ENCODE measurements at places on chromosomes 3 and 15.

- DNase-seq, result no peak
Observed at GRCh38 chr3:100760377-100760776, 51.1 kb downstream of the TFG start.

DNA sequence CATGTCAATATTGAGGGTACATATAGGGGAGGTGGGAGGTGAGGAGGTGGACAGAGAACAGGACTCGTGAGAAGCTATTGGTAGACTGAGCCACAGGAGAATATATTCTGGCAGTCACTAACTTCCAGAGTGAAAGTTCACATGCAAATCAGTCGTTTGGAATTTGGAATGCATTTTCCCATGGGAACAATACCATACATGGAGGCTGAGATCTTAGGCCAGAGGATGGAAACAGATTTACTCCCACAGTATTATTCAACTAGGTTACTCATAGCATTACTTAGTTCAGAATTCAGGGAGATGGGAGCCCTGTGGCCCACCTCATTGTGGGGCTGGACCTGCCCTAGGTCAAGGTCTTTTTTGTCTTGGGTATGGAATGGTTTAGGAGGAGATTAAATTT is 36.4 kb upstream of the ABHD2 start:
- no peak for DNase-seq

- DNase-seq, result peak; percentile 56
Observed at GRCh38 chr3:194070634-194071409, 65.1 kb upstream of the HES1 start.

DNA sequence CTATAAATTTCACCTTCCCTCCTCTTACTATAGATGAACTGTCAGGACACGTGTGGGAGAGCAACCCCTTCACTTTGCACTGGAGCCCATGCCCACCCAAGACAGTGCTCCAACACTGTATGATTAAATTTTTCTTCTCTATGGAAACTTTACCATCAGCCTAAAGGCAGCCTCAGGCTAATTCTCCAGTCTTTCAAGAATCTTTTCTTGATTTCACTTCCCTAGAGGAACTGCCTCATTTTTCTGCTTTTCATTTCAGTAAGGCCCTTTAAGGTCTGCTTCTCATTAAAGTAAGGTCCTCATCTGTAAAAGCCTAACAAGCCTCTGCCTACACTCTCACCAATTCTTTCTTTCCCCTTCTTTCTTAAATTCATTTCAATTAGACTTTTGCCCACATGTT is 137.3 kb downstream of the KCNMB2 start:
- no peak for DNase-seq

GRCh38 chr3:156691920-156692319 is 17.5 kb downstream of the TIPARP start:
- no peak for DNase-seq

DNA sequence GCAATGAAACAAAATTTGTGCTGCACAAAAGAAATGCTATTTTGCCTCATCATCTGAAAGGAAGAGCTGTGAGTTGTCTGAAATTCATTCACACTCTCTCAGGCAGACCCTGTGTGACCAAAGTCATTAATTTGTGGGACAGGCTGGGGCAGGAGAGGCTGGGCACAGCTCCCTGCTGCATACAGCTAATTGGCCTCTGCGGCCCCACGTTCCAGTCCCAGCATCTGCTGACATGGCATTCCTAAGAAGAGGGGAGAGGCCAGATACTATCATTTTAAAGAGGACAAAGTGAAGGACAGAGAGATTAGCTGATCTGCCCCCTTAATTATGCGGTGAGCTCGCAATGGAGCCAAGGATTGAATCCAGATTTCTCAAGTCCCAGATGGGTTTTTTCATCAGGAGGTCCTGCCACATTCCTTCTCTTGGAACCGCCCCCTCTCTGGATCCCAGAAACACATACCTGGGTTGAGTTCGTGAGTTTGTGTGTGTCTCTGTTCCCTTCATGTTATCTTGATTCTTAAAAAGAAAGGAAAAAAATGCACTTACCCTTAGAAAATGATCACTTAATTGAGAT is 25.1 kb downstream of the POLR2M start:
- DNase-seq, result no peak

- DNase-seq, result no peak
Observed at GRCh38 chr3:72317491-72317890, 530.8 kb downstream of the SHQ1 start.

- peak; percentile 54 for DNase-seq
Observed at GRCh38 chr3:112109322-112109721, 23.1 kb downstream of the C3orf52 start.

DNA sequence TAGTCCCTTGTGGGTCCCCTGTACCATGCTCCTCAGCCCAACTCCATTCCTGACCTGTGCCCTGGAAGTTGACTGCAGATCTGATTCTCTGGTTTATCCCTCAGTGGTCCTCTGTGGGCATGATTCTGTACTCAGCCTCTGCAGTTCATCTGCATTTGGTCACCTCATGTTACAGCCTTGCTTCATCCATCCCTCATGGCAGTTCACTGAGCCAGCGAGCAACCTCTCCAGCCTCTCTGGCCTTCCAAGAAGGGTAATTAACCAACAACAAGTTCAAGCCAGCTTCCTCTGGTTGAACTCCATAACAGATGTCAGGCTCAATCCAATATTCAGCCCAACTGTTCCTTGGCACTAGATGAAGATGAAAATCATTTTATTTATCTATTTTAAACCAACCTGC is 509.5 kb downstream of the NTRK3 start:
- DNase-seq, result no peak

- no peak for DNase-seq
Observed at GRCh38 chr3:72062017-72062416, 277.1 kb upstream of the PROK2 start.

- DNase-seq, result no peak
Observed at GRCh38 chr15:25060996-25061620, 106.3 kb downstream of the SNRPN start.

- DNase-seq, result no peak
Observed at GRCh38 chr3:157499342-157499963, 3.8 kb downstream of the VEPH1 start.

- no peak for DNase-seq
Observed at GRCh38 chr3:8052659-8053058, 449.0 kb upstream of the LMCD1 start.

DNA sequence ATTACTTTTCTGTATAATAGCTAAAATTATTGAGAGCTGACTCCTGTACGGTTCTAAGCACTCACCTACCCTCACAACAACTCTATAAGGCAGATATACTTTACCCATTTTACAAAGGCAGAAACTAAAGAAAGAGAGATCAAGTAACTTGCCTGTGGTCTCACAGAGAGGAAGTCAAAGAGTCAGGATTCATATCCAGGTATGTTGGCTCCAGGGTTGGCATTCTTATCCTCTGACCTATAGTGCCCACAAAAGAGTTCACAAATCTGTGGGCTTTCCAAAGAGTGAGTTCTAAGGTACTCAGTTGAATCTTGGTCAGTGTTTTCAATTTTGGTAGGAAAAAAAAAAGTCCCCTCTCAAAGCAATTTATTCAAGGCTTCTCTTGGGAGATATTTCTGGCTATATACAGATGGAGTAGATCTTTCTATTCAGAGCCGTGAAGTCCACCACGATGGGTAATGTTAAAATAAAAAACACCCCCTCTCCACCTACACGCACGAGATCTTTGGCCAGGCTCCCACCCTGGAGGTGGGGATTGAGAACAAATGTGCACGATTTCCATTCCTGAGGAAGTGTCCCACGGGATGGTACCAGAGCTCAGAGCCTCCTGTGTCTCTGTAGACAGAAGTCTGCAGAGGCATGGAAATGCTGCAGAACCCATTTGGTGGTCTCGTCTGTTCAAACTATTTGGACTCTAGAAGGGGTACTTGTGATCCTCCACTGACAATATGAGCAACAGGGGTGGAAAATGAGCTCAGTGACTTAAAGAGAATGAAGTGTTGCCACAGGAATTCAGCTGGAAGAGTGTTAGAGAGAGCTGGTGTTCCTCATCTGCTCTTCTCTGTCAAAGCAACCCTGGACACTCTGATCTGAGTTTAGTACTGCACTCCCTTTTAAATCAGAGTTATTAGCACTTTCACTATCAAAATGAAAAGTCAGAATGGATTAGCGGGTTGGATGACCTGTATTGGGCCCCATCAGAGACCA is 212.1 kb upstream of the EIF1B start:
- DNase-seq, result no peak

- DNase-seq, result no peak
Observed at GRCh38 chr15:98787194-98787593, 138.9 kb downstream of the IGF1R start.

DNA sequence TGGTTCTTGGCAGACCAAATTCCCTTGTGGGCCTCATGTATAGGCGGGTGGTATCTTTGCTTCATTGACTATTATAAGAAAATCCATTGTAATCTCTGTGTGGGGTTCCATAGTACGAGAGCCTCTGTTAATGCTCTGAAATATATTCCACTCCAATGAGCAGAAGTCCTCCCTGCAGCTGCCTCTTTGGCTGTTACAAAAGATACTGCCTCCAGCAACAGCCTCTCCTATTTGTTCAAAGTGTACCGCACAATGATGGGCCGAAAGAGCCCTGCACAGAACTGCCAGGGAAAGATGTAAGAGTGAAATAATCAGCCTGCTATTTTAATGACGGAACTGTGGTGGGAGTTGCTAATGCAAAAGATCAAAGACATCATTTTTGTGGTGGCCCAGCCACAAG is 48.9 kb downstream of the GRK7 start:
- DNase-seq, result peak; percentile 51

DNA sequence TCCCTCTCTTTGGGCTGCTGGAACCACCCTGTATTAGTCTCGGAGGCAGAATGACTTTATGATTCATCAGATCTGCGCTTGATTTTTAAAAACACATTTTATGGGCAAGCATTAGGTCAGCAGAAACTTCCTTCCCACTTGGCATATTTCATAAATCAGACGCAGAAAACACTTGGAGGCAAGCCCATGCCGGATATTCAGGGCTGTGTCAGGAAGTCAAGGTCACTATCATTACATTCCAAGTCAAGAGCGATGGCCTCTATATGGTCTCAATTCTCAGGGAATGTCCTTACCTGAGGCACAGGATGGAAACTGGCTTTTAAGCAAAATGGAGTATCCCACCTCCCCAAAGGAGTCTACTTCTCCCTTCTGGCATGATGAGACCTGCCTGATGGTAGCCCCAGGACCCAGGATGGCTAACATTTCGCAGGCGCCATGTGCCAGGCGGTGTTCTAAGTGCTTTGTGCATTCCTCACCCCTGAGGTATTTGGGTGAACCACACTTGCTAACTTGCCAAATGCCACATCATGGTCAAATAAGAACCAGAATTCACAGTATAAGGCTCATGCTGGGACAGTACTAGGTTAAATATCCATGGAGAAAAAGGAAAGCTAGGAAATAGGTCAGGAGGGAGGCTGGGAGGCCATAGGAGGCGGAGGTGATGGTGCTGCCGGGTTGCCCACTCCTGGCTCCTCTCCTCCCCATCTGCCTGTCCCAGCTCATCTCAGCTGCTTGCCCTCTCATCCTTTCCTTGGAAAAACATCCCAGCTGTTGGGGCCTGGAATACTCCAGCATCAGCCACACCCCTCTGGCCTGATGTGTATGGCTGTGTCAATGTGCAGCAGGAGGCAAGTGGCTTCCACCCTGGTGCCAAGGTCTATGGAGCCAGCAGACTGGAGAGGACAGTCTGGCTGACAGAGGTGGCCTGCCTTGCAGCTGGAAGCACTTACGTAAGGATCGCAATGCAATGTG is 18.8 kb downstream of the BCL2L10 start:
- no peak for DNase-seq

DNA sequence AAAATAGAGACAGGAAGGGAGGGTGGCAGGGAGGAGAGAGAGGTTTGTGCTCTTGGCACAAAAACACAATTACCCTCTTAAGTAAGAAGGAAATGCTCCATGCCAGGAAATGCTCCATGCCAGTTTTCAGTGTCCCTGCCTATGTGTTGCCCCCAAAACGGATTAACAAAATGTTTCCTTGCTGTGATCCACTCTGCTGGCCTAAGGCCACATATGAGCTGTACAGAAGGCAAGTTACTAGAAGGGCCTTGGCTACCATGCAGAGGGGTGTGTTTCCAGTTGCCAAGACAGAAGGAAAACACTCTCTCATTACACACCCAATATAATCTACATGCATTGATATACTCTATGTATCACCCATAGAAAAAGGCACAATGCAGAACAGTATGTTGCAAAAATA is 98.2 kb upstream of the PTPRG start:
- peak; percentile 47 for DNase-seq

GRCh38 chr3:117084739-117085270 is 375.2 kb downstream of the TUSC7 start:
- no peak for DNase-seq

DNA sequence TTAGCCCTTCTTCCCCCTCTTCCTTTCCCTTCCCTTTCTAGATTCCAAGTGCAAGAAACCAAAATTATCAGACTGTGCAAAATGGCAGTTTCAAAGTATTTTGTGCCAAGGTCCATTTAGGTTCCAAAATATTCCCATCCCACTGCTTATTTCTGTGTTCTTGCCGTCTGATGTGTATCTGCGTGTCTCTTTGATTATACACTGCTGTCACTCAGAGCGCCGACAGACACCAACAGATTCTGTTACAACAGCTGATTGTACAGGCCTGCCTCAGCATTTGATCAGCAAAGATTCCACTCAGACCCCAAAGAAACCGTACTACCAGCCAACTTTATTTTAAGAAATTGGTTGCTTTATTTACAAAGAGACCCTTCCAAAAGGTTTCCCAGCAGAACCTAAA is 225.6 kb upstream of the SATB1 start:
- no peak for DNase-seq

DNA sequence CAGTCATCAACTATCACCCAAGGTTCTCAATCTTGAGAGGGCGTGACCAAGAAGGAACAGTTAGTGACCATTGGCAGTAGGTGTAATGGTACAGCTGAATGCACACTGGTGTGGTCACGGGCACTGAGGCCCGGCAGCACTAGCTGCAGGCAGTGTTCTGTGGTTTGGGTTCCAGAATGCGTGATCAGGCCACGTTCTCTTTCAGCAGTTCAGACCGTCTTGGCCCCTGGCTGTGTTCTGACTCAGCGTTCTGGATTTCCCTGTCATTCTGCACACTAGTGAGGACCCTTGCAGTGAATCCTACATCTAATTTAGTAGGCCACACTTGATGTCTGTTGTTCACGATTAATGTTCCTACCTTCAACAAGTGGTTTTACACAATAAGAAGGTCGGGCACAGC is 220.5 kb upstream of the SLCO3A1 start:
- no peak for DNase-seq

DNA sequence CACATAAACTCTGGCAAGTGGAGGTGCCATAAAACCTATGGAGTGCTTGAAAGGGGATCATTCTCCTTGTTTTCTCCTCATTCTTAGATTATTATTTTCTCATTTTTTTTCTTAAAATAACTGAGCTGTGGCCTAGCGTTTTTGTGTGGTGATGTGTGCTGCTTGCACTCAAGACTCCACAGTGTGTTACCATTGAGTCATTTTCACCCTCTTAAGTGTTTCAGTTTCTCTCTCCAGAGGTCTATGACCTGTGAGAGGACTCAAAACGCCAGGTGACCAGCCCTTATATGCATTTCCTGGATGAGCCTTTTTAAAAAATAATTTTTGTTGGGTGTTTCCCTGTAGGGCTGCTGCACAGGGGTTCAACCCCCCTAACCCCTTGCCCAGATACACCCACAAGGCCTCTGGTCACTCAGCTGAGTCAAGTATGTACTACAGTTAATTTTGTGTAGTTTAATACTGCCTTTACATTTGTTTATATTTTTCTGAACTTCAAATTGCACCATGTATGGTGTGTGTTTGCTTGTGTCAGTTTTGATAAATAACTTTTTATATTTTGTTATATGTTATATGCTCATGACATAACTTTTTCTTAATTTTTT is 15.4 kb upstream of the BTLA start:
- no peak for DNase-seq

- DNase-seq, result peak; percentile 16
Observed at GRCh38 chr15:38564557-38565286, at the start of gene RASGRP1. Gene RASGRP1, minus strand, starts transcription at chr15:38564814. Its CDS starts 186 bp downstream, at chr15:38564628.
